Frontal cortex (tissue), 4 donors: ENCODE measurements at places on chromosomes 13 and 19.
A peak's percentile ranks its signal among the peaks of the same experiment; 100 is the strongest.

DNA sequence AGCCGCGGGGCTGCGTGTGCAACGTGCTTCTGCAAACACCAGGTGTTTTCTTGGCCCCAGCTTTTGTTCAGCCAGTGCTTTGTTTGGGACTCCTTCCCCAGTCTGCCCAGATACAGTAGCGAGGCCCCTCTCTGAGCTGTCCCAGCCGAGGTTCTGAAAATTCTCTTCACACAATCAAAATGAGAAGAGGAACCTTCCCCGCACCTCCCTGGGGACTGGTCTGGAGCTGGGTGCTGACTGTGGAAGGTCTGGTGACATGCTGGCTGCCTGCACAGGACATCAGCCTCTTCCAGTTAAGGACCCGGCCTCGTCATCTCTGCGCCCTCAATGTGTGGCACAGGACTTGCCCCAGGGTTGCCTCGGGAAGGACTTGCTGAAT is 4.2 kb downstream of the ATP4A start:
- no peak for DNase-seq

DNA sequence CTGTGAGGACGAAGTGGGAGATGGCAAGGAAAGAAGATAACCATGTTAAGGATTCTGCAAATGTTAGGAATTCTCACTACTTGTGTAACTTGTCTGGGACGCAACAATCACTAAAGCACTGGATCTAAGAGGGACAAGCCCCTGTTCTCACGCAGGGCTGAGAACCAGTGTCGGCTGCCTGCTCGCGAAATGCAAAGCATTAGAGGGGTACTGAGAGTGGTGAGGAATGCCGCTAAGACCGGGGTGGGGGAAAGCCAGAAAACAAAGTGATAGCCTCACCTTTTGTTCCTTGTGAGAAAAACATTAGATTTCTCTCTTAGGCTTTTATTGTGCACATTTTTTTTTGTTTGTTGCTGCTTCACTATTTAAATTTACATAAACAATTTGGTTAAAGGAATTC is 241.9 kb downstream of the ABCC4 start:
- DNase-seq = no peak

- no peak for DNase-seq
These were observed 513.0 kb upstream of the KLF12 start for GRCh38 chr13:74647211-74647610.

- no peak for DNase-seq
These were observed 1.0 kb downstream of the FNDC3A start for GRCh38 chr13:48976576-48977285.

GRCh38 chr19:3586707-3587346 is 1.5 kb downstream of the GIPC3 start:
- no peak for DNase-seq

- no peak for DNase-seq
These were observed 113.3 kb upstream of the SPRY2 start for GRCh38 chr13:80454245-80454644.

DNA sequence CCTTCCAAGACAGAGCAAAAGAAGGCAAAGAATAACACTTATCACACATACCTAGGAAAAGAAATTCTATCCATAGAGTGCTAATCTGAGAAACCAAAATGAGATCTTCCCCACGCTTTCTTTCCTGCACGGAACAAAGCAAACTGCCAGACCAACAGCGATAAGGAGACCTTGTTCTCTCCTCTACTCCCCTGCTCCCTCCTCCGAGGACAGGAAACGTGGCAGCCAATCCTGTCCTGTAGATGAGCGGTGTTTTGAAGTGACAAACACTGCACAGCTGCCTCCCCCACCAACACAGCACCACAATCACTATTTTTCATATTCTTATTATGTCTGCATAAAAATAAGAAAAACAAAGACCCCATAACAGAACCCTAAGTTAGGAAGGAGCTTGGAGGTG is 113.9 kb upstream of the IRS2 start:
- DNase-seq = no peak

GRCh38 chr19:47096100-47096704 is 17.4 kb downstream of the ZC3H4 start:
- DNase-seq = no peak

DNA sequence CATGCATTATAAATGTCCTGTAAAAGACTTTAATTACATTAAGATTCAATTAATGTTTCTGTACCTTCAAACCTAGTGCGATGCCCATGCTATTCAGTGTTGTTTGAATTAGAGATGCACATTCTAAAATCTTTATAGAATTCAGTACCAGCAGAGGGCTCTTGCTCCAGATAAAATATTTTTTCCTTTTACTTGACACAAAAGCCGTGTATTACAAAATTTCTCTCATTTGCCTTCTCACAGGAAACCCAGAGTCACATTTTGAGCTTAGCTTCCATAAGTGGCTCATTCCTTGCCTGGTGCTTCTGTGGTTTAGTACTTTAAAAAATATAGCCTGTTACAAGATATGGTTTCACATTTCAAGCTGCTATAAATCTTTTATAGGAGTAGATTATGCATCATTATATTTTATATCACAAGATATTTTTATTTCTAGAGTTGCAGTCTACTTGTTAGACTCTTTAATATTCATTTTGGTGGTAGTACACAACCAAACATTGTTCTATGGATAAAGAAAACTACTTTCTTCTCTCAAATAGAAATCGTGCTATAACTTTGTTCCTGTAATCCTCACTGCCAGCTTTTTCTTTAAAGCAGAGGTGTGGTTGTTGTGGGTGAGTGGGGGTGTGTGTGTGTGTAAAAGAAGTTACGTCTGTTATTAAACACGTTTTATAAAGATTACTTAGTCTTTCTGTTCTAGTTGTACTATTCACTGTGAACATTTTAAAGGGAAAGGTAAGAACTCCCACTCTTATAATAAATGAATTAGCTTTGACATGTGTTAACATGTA is 101.4 kb downstream of the RNF17 start:
- no peak for DNase-seq

GRCh38 chr19:743168-743687 is 7.7 kb upstream of the MISP start:
- no peak for DNase-seq

DNA sequence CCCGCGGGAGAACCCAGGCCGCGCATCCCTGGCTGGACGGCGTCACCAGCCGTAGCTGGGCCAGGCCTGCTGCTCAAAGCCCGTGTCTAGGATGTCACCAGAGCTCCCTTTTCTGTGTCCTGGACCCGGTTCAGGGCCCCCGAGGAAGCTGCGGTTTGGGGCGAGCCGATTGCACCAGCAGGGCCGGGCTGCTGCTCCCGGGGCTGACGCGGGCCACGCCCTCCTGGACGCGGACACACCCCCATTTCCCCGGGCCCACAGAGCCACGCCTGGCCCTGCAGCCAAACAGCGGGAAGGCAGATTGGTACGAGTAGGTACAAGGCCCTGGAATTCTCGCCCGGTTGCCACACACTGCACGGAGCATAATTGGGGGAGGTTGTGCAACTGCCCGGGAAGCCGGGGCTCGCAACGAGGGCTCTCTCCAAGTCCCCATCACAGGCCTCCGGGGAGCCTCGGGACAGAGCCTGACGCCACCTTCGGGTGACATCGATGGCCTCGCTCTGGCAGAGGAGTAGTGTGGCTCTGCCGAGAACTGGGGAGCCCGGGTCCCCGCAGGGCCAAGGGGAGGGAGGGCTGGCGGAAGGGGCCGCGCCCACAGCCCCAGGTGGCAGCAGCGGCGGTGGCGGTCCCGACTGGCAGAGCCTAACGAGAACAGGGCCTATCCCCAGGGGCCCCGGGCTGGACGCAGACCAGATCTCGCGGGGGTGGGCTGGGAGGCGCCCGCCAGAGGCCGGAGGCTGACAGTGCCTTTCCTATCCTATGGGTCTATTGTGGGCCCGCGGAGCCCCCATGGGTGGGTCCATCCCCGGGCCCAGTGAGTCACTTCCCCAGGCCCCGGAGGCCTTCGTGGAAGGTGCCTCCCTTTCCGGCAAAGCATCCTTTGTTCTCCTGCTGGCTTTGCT is 23.5 kb downstream of the KCTD15 start:
- peak; percentile 51 for DNase-seq

DNA sequence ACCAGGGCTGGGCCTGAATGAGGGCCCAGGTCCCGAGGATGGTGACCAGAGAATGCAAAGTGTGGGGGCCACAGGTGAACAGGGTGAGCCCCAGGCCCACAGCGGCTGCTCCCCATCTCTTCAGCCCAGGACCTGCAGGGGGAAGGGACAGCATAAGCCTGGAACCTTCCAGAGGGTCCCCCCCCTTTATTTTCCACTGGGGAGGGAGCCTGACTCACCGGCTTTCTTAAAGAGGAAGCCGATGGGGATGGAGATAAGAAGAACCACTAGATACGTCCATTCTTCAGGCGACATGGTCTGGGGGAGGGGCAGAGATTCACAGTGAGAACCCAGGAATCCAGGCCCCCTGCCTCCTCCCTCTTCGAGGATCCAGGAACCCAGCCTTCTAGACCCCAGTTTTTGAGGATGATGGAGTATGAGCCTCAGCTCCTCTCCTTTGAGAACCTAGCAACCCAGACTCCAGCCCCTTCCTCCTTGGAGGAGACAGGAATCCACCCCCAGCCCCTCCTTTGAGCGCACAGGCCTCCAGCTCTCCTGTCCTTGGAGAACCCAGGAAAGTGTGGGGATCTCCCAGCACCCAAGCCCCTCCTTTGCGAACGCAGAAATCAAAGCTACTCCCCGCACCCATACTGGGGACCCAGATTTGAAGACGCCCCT is 1.0 kb downstream of the MBOAT7 start:
- DNase-seq = no peak

DNA sequence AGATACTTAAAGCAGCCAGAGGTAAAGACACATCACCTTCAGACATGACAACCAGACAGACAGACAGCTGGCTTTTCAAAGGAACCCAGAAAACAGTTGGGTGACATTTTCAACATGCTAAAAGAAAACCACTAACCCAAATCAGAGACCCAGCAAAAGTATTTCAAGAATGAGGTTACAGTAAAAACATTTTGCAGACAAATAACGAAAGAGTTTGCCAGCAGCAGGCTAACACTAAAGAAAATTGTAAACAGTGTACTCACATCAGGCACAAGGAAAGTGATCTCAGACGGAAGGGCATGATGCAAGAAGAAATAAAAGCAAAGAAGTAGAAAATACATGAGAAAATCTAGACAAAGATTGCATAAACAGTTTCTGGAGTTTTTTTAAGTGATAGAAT is 46.4 kb downstream of the AP1M1 start:
- DNase-seq = no peak
